ENCODE measurements at places on chromosomes 3 and 15. TPM values are rescaled to one million over a fixed set of nuclear protein-coding genes. Genes with fewer than 3 reads are reported as not detected.

TIMP4 gene
- total RNA-seq = 7.3 TPM

GOLGA8Q gene
- not detected for total RNA-seq

SLC28A1 gene
- total RNA-seq = 1.1 TPM

GATA2 gene
- 26.8 TPM for total RNA-seq

BOC gene
- 4.4 TPM for total RNA-seq

ANKRD34C gene
- total RNA-seq = not detected

STRIT1 gene
- not detected for total RNA-seq

LSM3 gene
- total RNA-seq = 22.0 TPM

C2CD4A gene
- total RNA-seq = 0.11 TPM

ERC2 gene
- 0.77 TPM for total RNA-seq

- H3K4me3 ChIP-seq = no peak within 1 kb of the TSS
- DNase-seq = peak; percentile 82
- H3K4me1 ChIP-seq = peaks cover 41% of the 10 kb centered on the region
- no peak within 1 kb of the TSS for H3K27ac ChIP-seq
- no peaks in the 10 kb centered on the region for H3K36me3 ChIP-seq
These were observed at the start of gene VILL for GRCh38 chr3:37990527-37990926. TSS of gene VILL (plus strand) at chr3:37990786. CDS start at chr3:37993673, 2,887 bp downstream.

- H3K4me1 ChIP-seq = no peaks in the 10 kb centered on the region
- no peak overlapping the region for H3K4me3 ChIP-seq
These were observed 45.4 kb downstream of the GRK7 start for GRCh38 chr3:141808586-141808985.

DNA sequence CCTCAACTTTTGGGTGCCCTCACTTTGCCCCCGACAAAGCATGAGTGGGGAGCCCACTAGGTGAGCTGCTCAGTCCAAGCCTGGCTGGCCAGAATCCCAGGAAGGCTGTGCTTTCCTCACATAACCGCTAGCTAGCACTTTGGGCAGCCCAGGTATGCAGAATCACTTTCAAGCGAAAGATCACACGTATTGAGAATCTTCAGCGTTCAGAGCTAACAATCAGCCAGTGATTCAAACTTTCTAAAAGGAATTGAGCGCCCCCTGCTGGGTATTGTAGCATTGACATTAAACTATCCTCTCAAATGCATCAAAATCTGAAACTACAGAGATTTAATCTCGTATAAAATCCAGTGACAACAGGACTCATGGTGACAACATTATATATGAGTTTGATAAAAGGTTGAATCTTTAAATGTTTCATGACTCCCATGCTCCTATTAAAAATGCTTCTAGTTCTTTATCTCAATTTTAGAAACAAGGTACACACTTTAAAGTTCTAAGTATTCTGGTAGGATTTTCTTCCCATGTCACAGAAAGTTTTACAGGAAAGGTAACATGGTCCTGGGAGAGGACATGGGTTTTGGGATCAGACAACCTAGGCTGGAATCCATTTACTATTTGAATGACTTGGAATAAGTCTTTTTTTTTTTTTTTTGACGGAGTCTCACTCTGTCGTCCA is 11.8 kb downstream of the ANAPC13 start:
- no peak overlapping the region for H3K27ac ChIP-seq
- H3K36me3 ChIP-seq = peaks cover 12% of the 10 kb centered on the region
- H3K4me1 ChIP-seq = peaks cover 26% of the 10 kb centered on the region
- DNase-seq = peak; percentile 90
- H3K27me3 ChIP-seq = no peaks in the 10 kb centered on the region

DNA sequence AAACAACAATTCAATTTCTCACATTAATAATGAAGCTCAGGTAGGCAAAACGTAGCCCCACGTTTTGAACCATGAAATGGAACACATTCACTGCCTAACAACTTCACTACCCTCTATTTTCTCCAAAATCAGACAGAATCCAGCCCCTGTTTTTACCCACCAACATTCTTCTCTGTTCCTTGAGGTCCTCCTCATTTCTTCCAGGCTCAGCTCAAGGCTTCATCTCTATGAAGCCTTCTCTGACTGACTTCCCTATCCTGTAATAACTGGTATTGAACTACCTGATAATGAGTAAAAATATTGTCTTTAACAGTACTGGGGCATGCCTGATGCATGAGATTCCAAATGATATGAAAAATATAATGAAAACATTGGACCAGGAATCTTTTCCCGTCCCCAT is 2.2 kb downstream of the TFRC start:
- peak overlapping the region; percentile 97 for H3K4me3 ChIP-seq
- no peak overlapping the region for H3K27ac ChIP-seq
- no peak for DNase-seq
- peaks cover 22% of the 10 kb centered on the region for H3K4me1 ChIP-seq

- no peak overlapping the region for H3K27ac ChIP-seq
- no peak for DNase-seq
- no peaks in the 10 kb centered on the region for H3K27me3 ChIP-seq
- H3K4me3 ChIP-seq = no peak overlapping the region
These were observed 207.7 kb downstream of the STT3B start for GRCh38 chr3:31740397-31740796.

- H3K27ac ChIP-seq = no peak overlapping the region
- peak; percentile 49 for DNase-seq
- peaks cover 13% of the 10 kb centered on the region for H3K27me3 ChIP-seq
- H3K4me1 ChIP-seq = no peaks in the 10 kb centered on the region
- no peaks in the 10 kb centered on the region for H3K36me3 ChIP-seq
These were observed 96.2 kb upstream of the TRPM1 start for GRCh38 chr15:31197497-31198414.

DNA sequence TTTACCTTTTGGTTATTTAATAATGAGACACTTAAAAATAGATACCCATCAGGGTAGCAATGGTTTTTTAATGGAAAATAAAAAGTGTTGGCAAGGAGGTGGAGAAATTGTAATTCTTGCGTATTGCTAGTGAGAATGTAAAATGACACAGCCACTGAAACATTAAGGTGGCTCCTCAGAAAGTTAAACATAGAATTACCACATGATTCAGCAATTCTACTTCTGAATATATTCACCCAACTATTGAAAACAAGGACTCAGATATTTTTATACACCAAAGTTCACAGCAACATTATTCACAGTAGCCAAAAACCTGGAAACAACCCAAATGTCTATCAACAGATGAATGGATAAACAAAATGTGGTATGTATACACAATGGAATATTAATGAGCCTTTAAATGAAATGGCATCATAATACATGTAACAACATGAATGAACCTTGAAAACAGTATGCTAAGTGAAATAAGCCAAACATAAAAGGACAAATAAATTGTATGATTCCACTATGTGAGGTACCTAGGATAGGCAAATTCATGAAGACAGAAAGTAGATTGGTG is 163.5 kb downstream of the IMPG2 start:
- H3K27ac ChIP-seq = no peak overlapping the region
- H3K4me3 ChIP-seq = no peak overlapping the region
- no peaks in the 10 kb centered on the region for H3K36me3 ChIP-seq
- H3K4me1 ChIP-seq = peaks cover 8% of the 10 kb centered on the region
- no peak for DNase-seq

DNA sequence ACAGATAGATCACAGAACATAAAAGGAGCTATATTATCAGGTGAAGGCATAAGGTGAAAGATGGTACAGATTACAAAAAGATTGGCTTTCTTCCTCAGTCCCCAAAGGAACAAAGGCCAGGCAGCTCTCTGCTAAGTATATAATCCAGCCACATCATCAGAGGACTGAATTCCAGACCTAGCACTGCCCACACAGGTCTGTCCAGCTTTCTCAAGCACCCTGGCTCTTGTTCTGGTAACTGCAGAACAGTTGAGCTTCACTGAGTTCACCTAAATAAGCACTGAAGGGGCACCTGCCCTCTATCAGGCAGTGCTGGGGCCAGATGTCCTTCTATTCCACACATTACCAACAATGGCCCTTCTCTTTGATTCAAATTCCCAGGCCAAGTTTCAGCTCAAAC is 6.3 kb downstream of the DUOXA1 start:
- H3K27me3 ChIP-seq = no peaks in the 10 kb centered on the region
- peaks cover 17% of the 10 kb centered on the region for H3K4me1 ChIP-seq
- no peak overlapping the region for H3K4me3 ChIP-seq

- no peak overlapping the region for H3K27ac ChIP-seq
- no peaks in the 10 kb centered on the region for H3K36me3 ChIP-seq
- H3K27me3 ChIP-seq = no peaks in the 10 kb centered on the region
- H3K4me3 ChIP-seq = no peak overlapping the region
These were observed 53.4 kb upstream of the PRICKLE2 start for GRCh38 chr3:64278625-64279024.

DNA sequence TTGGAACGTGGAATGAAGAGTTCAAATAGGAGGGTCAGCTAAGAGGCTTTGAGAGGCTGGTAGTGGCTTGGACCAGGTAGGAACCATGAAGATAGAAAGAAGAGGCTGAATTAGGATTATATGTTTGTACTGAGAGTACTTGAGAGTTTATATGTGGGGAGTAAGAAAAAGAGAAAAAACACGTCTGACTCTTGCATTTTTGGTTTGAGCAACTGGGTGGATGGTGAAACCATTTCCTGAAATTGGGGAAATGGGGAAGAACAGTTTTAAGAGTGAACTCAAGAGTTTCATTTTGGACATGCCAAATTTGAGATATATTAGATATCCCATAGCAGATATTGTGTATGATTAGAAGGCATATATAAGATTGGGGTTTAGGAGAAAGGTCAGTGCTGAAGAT is 92.9 kb upstream of the TNIK start:
- no peak for DNase-seq
- H3K27me3 ChIP-seq = no peaks in the 10 kb centered on the region
- H3K4me1 ChIP-seq = no peaks in the 10 kb centered on the region
- no peak overlapping the region for H3K27ac ChIP-seq
- H3K36me3 ChIP-seq = no peaks in the 10 kb centered on the region

- H3K27ac ChIP-seq = no peak overlapping the region
- H3K4me1 ChIP-seq = no peaks in the 10 kb centered on the region
- H3K27me3 ChIP-seq = no peaks in the 10 kb centered on the region
- H3K36me3 ChIP-seq = no peaks in the 10 kb centered on the region
- no peak for DNase-seq
These were observed 607.7 kb downstream of the PYDC2 start for GRCh38 chr3:192068464-192069254.

DNA sequence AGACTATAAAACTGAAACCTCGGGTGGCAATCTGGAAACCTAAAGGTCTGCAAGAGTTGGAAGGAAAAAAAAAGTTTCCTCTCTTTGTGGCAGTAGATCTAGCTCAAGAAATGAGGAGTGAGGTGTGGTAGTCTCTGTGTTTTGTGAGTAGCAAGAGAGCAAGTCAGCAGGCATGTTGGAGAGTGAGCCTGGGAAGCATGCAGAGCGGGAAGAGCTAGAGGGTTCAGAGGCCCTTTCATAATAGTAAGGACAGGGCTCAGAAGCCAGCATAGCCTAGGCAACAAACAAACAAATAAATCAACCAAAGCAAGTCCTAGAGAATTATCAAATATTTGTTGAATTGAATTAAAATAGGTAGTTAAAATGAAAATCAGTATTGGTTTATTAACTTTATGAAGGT is 189.7 kb upstream of the CBLB start:
- no peaks in the 10 kb centered on the region for H3K27me3 ChIP-seq
- no peak for DNase-seq
- no peak overlapping the region for H3K4me3 ChIP-seq
- no peaks in the 10 kb centered on the region for H3K36me3 ChIP-seq
- no peak overlapping the region for H3K27ac ChIP-seq
- H3K4me1 ChIP-seq = no peaks in the 10 kb centered on the region

DNA sequence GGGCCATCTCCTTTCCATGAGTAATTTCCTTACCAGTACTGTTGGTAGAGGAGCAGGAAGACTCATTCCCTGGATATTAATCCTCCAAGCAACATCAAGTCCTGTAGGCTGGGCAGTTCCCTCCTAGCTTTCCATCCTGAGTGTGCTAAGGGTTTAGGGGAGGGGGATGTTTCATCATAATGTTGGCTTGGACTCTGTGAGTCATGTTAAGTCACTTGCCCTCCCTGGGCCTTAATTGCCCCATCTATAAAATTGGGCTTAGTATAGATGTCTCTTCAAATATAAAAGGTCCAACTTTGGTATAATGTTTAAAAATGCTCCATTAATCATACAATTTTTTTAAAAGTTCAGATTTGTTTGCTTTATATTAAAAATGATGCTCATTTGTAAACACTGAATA is 52.7 kb downstream of the TLE3 start:
- H3K27me3 ChIP-seq = no peaks in the 10 kb centered on the region
- DNase-seq = peak; percentile 61
- no peak overlapping the region for H3K27ac ChIP-seq
- H3K4me3 ChIP-seq = no peak overlapping the region
- H3K36me3 ChIP-seq = peaks cover 3% of the 10 kb centered on the region

- H3K4me1 ChIP-seq = no peaks in the 10 kb centered on the region
- peaks cover 8% of the 10 kb centered on the region for H3K27me3 ChIP-seq
- H3K4me3 ChIP-seq = no peak overlapping the region
- H3K36me3 ChIP-seq = no peaks in the 10 kb centered on the region
- DNase-seq = no peak
These were observed 30.7 kb upstream of the CPEB1 start for GRCh38 chr15:82677720-82678323.

DNA sequence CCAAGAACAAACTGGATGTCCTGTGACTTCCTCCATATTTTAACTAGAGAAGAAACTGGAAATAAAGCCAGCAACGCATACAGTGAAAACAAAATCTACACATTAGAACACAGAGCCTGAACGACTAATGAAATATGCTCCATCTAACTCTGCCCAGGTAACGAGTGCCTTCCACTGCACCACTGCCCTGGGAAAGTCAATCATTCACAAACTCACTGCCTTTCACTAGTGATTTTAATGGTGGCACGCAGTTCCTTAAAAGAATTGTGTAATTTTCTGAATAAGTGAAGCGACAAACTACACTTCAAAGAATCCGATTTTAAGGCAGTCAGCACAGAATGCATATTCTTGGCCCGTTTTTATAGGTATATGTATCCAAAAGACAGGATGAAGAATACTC is 416.0 kb downstream of the SHQ1 start:
- no peak overlapping the region for H3K27ac ChIP-seq
- DNase-seq = no peak
- no peak overlapping the region for H3K4me3 ChIP-seq
- no peaks in the 10 kb centered on the region for H3K27me3 ChIP-seq
- no peaks in the 10 kb centered on the region for H3K4me1 ChIP-seq

DNA sequence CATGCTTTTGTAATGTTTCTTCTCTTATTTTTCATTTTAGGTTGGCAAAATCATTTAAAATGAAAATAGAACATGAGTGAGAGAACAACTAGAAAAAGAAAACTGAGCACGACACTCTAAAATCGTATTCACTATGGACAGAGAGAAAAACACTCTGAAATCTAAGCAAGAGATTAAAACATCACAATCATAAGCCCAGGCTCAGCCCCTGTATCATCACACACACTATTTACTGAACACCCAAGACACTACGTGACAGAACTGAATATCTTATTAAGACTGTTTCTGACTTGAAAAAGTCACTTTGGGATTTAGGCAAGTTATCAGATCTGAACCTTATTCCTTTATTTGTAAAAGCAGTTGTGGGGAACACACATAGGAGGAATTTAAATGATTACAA is 82.6 kb upstream of the PLXND1 start:
- H3K4me1 ChIP-seq = peaks cover 6% of the 10 kb centered on the region
- no peak overlapping the region for H3K4me3 ChIP-seq
- no peaks in the 10 kb centered on the region for H3K36me3 ChIP-seq

Measured in PC-3 (cell line).